Stomach (tissue), 19 donors: ENCODE measurements at places on chromosomes 7 and 10. TPM values are rescaled to one million over a fixed set of nuclear protein-coding genes. Genes with fewer than 3 reads are reported as not detected.
A peak's percentile ranks its signal among the peaks of the same experiment; 100 is the strongest.

DNA sequence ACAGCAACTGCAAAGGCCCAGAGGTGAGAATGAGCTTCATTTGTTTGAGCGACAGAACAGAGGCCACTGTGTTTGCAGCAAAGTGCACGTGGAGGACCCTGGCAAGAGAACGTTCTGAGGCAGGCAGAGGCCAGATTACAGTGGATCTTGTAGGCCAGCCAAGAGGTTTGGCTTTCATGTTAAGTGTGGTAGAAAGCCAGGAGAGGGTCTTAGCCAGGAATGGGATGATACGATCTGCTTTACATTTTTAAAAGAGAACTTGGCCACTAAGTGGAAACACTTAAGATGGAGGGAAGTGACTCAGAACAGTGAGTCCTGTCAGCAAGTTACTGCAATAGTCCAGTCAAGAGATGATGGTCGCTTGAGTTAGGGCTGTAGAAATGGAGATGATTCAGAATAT is 4.6 kb downstream of the CCDC136 start:
- peaks cover 18% of the 10 kb centered on the region for H3K4me1 ChIP-seq
- no peak for DNase-seq
- no peak overlapping the region for H3K27ac ChIP-seq
- no peaks in the 10 kb centered on the region for H3K36me3 ChIP-seq
- no peaks in the 10 kb centered on the region for H3K27me3 ChIP-seq

DNA sequence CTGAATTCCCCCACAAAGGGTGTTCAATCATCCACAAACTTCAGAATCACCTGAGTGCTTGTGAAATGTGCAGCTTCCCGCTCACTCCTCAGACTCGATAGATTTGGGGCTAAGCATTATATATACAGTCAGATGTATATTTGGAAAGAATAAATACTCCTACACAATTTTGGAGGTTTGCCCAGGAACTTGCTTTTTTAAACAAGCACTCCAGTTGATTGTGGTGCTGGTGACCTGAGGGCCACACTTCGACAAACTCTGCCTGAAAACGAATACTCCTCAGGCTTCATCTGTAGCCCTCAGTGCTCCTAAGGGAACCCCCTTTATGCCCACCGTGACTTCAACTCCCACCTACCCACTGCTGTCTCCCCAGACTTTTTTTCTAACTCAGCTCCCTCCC is 211.6 kb downstream of the INHBA start:
- DNase-seq, result no peak
- H3K4me1 ChIP-seq, result no peaks in the 10 kb centered on the region
- H3K27me3 ChIP-seq, result no peaks in the 10 kb centered on the region
- no peak overlapping the region for H3K27ac ChIP-seq

DNA sequence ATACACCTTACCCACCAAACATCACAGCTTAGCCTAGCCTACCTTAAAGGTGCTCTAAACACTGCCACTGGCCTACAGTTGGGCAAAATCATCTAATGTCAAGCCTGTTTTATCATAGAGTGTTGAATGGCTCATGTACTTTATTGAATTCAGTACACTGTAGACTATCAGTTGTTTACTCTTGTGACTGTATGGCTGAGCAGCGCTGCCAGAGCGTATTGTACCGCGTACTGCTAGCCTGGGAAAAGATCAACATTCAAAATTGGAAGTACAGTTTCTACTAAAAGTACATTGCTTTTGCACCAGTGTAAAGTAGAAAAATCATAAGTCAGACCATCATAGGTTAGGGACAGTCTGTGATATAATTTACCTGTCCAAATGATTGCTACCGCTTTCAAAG is 226.8 kb downstream of the PRPF18 start:
- no peaks in the 10 kb centered on the region for H3K36me3 ChIP-seq
- no peak overlapping the region for H3K27ac ChIP-seq
- H3K4me3 ChIP-seq, result no peak overlapping the region
- peak; percentile 59 for DNase-seq

The TDRD1 gene
- total RNA-seq, result not detected

The RNF148 gene
- 4.1 TPM for total RNA-seq

DNA sequence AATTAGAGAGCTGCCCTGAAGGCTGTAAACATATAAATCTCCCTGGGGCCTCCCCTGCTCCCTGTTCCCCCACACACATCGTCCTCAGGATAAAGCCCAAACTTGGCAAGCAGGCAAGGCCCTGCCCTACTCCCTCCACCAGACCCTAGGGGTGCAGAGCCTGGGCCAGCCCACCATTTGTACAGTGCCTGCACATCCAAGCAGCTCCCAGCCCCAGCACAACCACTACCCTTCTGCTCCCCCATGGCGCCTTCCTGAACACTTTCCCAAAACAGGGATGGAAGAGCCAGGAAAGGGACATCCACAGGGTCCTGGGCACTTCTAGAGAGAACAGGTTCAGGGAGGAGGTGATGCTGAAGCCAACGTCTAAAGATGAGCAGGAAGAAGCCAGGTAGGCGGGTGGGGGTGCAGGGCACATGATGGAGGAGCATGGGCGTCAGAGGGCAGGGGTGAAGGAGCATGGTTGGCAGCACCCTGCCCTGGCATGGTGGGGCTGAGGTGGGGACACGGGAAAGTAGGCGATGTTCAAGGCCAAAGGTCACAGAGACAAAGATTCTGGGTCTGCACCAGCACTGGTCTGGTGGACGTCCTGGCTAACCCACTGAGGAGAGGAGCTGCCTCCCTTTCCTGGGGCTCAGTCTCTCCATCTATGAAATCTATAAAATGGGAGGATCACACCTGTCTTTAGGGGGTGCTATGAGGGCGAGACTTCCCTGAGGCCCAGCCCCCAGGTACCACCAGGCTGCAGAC is 140.6 kb downstream of the ARHGAP22 start:
- peak; percentile 14 for DNase-seq
- no peaks in the 10 kb centered on the region for H3K36me3 ChIP-seq
- peaks cover 22% of the 10 kb centered on the region for H3K4me1 ChIP-seq
- H3K27me3 ChIP-seq, result peaks cover 11% of the 10 kb centered on the region
- no peak overlapping the region for H3K27ac ChIP-seq
- no peak overlapping the region for H3K4me3 ChIP-seq

DNA sequence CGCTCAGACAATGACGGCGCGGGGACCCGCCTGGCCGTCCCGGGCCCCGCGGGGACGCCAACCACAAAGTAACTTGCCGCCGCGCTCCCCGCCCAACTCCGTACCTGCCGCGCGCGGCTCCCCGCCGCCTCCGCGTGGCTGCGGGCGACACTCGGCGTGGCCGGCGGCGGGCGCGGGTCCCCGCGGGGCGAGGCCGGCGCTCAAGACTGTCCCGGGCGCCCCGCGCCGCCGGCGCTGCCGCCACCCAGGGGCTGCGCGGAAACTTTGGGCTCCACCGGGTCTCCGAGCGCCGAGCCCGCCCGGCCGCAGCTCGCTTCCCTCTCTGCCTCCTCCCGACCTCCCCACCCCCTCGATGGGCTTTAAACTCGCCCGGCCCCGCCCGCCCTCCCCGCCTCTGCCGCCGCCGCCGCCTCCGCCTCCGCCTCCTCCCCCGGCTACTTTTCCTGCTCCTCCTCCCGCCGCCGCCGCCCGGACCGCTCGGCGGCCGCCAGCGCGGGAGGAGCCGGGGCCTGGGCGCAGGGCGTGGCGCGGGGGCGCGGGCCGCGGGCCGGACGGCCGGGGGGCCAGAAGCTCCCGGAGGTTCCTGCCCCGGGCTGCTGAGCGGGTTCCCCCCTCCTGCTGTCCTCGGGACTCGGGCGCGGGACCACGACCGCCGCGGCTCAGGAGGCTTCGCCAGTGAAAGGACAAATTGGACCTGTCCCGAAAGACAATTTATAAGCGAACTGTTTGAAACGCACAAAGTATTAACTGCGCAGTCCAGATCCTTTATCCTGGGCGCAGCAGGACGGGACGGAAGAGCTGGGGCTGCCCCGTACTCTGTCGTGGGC is 10.6 kb upstream of the GRB10 start:
- peak overlapping the region; percentile 84 for H3K4me3 ChIP-seq
- H3K4me1 ChIP-seq, result peaks cover 37% of the 10 kb centered on the region
- peak overlapping the region; percentile 78 for H3K27ac ChIP-seq
- no peaks in the 10 kb centered on the region for H3K27me3 ChIP-seq
- no peaks in the 10 kb centered on the region for H3K36me3 ChIP-seq

DNA sequence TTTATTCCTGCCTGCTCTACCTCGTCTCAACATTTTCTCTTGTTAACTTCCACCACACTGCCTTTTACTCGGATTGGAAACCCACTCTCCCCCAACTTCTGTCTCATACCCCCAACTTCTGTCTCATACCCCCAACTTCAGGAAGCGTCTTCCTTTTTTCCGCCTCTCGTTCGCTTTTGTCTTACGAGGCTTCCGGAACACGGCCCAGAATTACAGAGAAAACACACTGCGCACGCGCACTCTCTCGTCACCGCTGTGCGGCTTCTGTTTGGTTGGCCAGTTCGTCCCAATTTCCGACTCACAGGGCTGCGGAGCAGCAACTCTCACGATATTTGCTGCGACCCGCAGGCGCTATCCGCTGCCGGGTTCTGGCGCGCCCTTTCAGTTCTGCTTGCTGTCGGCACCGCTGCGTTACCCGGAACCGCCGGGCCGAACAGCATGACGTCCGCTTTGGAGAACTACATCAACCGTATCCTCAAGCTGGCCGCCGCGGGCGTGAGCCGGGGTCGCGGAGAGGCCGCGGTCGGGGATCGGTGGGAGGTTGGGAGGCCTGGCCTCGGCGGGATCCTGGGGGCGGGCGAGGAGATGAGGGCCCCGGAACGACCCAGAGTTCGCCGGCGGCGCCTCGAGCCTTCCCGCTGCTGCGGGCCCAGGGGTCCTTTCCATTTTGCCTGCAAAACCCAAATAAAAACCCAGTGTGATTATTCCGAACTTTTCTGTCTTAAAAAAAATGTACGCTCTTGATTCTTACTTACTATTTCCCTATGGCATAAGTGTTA is at the start of gene LSM8:
Gene LSM8 (plus strand): TSS at position 379 of the 779 bp plus-strand sequence. CDS start 60 bp downstream, at position 439.
- no peaks in the 10 kb centered on the region for H3K27me3 ChIP-seq
- peak; percentile 98 for DNase-seq
- peaks cover 41% of the 10 kb centered on the region for H3K4me1 ChIP-seq
- H3K4me3 ChIP-seq, result peak within 1 kb of the TSS; percentile 75
- peaks cover 4% of the 10 kb centered on the region for H3K36me3 ChIP-seq

The CHN2 gene
- total RNA-seq, result 15.1 TPM

The PCLO gene
- 3.7 TPM for total RNA-seq

DNA sequence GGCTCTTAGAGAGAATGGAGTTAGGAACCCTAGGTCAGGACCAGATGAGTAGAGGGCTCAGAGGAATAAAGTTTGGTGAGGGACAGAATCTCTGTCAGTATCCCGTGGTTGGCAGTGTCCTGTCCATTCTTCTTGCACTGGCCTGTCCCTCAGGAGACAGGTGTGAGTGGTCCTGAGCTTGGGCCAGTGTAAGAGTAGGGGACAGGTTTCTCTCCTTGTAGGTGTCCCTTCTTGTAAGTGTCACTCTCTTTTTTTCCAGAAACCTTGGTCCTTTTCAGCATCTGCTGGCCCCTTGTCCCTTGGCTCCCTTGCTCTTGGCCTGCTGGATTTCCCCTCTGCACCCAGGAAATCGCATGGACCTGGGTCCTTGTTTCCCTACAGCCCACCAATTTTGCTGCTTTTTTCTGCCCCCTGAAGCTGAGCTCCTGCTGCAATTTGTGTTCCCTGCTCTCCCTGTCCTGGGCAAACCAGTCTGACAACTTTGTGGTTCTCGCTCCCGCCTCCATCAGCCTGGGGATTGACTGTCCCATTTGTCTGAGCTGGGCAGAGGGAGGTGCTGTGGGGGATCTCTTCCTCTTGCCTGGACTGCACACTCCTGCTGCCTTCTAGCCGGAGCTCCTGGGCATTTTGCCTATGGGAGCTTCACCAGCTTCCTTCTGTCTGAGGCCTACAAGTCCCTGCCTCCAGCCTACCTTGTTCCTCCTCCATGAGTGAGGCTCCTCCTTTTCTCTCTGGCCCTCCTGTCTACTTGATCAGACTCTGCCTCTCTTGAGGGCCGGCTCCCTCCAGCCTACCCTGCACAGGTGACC is 6.5 kb downstream of the TSPAN14 start:
- peak; percentile 89 for DNase-seq
- H3K27ac ChIP-seq, result peak overlapping the region; percentile 80
- H3K4me1 ChIP-seq, result peaks cover 100% of the 10 kb centered on the region
- H3K4me3 ChIP-seq, result peak overlapping the region; percentile 13

The DYDC2 gene
- total RNA-seq, result not detected

The GBX1 gene
- total RNA-seq, result not detected

The GDF10 gene
- not detected for total RNA-seq

The NAT16 gene
- not detected for total RNA-seq

DNA sequence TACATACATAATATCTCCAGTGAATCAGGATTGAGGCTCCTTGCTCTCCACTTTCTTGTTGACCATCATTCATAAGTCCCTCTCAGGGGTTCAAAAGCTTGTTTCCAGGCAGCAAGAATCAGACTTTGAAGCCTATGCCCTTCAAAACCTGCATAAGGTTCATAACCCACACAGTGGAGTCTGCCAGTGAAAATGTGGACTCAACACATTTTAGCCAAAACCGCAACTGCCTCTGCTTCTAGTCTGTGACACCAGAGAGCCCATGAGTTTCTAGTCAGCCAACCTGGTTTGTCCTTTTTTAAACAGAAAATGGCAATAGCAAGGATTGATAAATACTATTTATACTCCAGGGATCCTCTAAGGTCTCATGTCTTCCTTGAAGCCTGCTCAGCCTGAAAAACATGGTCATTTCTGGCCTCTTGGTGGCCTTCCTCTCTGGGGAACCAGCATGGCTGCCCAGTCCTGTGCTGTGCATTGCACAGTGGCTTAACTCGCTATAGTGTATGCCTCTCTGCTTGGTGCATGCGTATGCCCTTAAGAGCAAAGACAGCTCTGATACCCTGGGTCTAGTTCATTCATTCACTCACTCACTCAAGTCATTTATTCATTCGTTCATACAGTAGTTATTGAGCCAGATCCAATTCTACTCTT is 67.5 kb downstream of the WIPF3 start:
- no peaks in the 10 kb centered on the region for H3K4me1 ChIP-seq
- H3K27ac ChIP-seq, result no peak overlapping the region
- H3K36me3 ChIP-seq, result no peaks in the 10 kb centered on the region
- H3K4me3 ChIP-seq, result no peak overlapping the region
- no peaks in the 10 kb centered on the region for H3K27me3 ChIP-seq

The SCIN gene
- total RNA-seq, result 8.4 TPM

GRCh38 chr7:25731068-25731845 is 420.7 kb upstream of the NFE2L3 start:
- DNase-seq, result no peak
- no peaks in the 10 kb centered on the region for H3K4me1 ChIP-seq
- peak overlapping the region; percentile 61 for H3K27ac ChIP-seq
- no peak overlapping the region for H3K4me3 ChIP-seq
- H3K27me3 ChIP-seq, result no peaks in the 10 kb centered on the region

GRCh38 chr10:1380088-1380671 is 324.0 kb downstream of the WDR37 start:
- H3K36me3 ChIP-seq, result no peaks in the 10 kb centered on the region
- no peak overlapping the region for H3K27ac ChIP-seq
- H3K27me3 ChIP-seq, result peaks cover 17% of the 10 kb centered on the region
- no peaks in the 10 kb centered on the region for H3K4me1 ChIP-seq

The NPC1L1 gene
- not detected for total RNA-seq
